CD4-positive, alpha-beta T cell treated with Interleukin-12 subunit alpha and Interleukin-12 subunit beta, for 1 hour (primary cell): ENCODE measurements at places on chromosomes 4 and X.

DNA sequence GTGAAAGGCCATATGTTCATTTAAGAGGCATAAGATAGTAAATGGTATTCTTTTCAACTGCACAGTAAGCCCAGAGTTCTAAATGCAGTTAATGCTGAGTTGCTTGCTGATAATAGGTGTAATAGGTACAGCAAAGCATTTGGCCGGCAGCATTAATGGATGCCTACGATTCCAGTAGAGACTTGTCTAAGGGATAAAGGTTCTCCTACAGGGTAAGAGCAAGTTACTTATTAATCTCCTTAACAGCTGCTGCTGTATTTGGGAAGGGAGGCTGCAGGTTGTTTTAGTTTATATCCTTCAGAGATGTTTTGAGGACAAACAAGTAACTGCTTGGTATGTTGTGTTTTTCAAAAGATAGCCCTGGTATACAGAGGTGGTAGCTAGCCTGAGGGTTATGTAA is 16.8 kb downstream of the TSPAN7 start:
- no peak for DNase-seq

- no peak for DNase-seq
Observed at GRCh38 chr4:8341691-8342090, 72.1 kb downstream of the HTRA3 start.

DNA sequence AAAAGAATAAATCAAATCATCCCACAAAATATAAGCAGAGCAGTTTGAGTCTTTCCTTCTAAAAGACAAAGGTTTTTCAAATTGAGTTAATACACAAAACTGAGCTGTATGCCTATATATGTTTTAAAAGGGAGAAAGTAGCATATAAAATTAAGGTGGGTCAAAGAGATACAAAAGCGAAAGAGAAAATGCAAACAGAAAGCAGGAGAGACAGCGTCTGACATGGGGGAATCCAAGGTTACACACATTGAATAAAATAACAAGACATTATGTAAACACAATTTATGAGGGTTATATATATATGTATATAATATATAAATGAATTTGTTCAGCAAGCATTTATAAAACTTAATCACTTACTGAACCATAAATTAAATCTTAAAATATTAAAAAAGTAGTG is 276.1 kb upstream of the LCORL start:
- DNase-seq: no peak

GRCh38 chrX:24153178-24153795 is 3.8 kb downstream of the ZFX start:
- peak; percentile 17 for DNase-seq

DNA sequence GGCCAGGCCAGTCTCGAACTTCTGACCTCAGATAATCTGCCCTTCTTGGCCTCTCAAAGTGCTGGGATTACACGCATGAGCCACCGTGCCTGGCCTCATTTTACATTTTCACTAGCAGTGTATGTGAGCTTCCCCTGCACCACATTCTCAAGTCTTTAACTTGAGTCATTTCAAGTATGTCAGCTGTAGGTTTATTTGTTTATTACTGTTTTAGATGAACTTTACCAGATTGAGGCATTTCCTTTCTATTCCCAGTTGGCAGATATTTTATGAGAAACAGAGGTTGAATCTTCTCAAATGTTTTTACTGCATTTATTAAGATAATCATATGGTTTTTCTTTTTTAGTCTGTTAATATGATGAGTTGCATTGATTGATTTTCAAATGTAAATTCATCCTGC is 114.6 kb upstream of the SH3RF1 start:
- DNase-seq: no peak

DNA sequence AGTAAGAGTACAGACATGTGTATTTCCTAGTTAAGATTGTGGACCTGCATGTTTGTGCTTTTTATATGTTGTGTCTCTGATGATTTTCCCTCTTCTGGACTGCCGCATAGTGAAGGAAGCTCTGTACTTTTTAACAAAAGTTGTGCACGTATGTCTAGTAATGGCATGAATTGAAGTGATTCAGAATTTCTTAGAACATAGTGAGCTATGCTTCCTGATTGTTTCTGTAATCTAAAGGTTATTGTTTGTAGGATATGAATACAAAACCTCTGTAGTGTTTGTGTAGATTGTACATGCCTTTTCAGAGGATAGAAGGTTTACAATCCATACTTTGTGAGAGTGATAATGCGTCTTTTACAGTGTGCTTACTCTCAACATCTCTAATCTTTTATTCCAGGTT is 37.0 kb upstream of the NUDT6 start:
- DNase-seq: no peak

GRCh38 chr4:144509088-144510015 is 136.6 kb upstream of the HHIP start:
- no peak for DNase-seq

DNA sequence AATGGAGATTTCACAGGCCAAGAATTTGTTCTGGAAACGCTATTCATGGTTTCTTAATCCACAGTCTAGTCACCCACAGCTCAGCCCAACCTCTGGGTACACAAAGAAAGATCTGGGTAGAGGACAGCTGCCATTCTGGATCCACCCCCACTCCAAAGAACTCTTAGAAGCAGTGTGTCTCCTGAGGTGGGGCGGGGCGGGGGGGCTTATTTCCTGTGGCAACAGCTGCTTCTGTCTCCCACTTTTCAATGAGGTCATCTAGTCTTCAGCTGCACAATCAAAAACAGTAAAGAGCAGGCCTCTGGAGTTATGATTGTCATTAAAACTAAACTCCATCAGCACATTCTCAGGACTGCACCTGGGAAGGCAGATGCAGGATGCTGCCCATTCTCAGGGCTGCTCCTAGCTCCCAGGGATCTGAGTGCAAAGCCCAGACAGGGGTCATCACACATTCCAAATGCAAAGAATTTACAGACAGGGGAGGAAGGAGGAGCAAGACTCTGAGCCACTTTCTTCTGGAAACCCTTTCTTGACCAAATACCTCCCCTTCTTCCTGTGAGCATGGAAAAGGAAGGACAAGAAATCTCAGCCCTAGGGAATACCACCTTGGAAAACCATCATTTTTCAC is 207.3 kb downstream of the HS6ST2 start:
- DNase-seq: no peak

DNA sequence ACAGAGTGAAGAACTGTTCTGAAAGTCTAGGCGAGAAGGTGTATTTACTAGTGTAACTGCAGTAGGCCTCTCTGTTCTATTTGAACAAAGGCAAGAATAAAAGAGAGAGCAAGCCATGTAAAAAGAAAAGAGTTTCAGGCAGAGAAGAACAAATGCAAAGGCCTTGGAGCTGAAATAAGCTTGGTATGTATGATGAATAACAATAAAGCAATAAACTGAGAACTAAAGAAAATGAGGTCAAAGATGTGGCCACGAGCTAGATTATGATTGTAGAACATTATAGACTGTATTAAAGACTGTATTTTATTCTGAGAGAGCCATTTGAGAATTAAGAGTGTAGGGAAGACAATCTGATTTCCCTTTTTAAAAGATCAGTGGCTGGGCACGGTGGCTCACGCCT is 160.5 kb downstream of the LRBA start:
- DNase-seq: no peak

DNA sequence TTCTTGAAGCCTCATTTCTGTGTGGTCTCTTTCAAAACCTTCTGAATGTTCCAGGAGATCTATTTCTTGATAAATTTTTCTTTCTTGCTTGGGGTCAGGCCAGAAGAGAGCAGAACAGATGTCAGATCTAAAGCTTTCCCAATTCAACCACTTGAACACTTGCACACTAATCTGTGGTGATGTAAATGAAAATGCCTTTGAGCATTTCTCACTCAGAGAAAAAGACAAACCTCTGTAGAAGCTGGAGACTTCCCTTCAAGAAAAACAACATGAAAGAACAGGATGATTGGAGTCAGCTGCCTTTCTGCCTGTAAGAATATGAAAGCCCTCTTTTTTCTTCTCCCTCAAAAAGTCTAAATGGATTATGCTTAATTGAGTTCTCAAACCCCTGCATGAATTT is 11.2 kb downstream of the IGFBP7 start:
- no peak for DNase-seq

GRCh38 chr4:168274871-168275270 is 43.7 kb downstream of the DDX60 start:
- no peak for DNase-seq

DNA sequence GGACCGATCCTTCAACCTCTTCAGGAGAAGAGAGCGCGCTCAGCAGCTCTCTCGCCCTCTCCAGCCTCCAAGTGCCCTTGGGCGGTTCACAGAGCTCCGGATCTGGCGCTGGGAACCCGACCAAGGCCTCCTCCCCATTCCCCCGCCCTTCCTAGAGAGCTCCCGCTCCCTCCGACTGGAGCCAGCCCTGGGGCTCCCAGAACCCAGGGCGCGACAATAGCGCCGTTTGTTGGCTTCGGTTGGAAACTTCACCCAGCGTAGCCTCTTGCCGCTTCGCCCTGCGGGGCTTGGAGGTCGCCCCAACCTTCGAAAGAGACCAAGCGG is 3.1 kb upstream of the SOX3 start:
- no peak for DNase-seq

- peak; percentile 1 for DNase-seq
Observed at GRCh38 chr4:22099896-22100295, 151.3 kb upstream of the KCNIP4 start.

GRCh38 chrX:101764538-101764937 is 104.9 kb upstream of the ARMCX2 start:
- DNase-seq: no peak

DNA sequence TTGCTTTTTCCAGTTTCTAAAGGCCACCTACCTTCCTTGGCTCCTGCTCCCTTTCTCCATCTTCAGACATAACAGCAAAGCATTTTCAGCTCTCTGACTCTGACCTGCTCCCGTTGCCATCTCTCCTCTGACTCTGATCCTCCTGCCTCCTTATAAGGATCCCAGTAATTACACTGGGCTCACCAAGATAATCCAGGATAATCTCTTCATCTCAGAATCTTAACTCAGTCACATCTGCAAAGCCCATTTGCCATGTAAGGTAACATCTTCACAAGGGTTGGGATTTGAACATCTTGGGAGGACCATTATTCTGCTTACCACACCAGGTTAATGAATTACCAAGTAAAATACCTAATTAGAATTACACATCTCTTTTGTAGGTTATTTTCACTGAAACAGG is 41.3 kb upstream of the MAGED1 start:
- DNase-seq: no peak

GRCh38 chr4:130393642-130394041 is 1297.7 kb downstream of the C4orf33 start:
- no peak for DNase-seq

DNA sequence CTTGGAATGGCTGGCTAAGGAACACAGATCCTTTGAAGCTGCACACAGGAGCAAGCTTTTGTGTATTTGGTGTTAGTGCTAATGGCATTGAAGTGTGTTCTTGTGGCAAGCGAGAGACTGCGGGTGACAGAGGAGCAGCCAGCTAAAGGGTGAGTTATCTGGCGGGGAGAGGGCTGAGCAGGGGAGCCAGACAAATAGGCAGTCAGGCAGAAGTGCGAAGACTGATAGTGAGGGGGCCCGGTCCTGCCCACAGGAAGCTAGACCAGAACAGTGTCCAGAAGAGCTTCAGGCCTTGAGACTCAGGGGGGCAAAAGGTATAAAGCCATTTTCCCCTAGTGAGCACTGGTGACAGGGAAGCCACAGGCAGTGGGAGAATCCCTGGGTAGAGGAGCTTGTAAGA is 49.6 kb upstream of the MAMLD1 start:
- no peak for DNase-seq

DNA sequence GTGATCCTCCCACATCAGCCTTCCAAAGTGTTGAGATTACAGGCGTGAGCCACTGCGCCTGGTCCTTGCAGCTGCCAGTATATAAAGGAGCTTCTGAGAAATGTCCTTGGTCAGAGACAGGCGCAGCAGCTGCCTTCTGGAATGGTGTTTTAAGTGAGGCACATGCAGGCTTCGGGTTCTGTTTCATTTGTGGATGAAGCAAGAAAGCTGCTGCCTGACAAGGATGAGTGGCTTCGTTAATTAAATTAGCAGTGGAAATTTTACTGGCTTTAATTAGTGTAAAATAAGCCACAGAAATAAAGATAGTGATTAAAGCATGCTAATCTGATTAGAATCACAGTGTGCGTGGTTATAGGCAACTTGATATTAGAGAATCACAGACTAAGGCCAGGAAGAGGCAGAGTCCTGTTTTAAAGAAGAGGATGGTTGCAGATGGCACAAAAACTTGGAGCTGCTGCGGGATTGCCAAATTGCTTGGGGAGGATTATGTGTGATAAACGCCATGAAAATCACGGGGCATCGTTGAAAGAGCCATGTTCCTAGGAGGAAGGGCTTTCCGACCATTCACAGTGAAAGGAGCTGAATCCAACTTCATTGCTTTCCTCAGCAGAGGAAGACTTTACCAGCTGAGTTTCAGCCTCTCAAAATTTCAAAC is 348.4 kb upstream of the FAT1 start:
- no peak for DNase-seq

DNA sequence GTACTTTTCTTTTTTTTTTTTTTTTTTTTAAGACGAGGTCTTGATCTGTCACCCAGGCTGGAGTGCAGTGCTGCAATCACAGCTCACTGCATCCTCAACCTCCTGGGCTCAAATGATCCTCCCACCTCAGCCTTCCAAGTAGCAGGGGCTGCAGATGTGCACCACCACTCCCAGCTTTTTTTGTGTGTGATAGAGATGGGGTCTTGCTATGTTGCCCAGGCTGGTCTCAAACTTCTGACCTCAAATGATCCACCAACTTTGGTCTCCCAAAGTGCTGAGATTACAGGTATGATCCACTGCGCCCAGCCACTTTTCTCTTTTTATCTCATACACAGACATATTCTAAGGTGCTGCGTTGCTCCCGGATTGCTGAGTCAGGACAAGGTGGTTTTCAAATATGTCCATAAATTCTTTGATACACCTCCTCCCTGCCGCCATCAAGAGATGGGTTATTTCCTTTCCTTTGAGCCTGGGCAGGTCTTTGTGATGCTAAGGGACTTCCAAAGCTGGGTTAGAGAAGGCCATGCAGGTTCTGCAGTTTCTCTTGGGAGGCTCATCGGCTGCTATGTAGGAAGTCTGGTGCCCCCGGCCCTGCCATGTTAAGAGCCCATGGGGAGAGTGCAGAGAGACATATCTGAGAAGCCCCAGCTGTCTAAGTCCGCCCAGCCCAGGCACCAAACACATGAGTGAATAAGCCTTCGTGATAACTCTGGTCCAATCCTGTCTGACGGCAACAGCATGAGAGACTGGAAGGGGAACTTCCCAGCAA is 8.4 kb upstream of the PLA2G12A start:
- no peak for DNase-seq

- DNase-seq: no peak
Observed at GRCh38 chr4:70674731-70675130, 8.4 kb upstream of the JCHAIN start.

DNA sequence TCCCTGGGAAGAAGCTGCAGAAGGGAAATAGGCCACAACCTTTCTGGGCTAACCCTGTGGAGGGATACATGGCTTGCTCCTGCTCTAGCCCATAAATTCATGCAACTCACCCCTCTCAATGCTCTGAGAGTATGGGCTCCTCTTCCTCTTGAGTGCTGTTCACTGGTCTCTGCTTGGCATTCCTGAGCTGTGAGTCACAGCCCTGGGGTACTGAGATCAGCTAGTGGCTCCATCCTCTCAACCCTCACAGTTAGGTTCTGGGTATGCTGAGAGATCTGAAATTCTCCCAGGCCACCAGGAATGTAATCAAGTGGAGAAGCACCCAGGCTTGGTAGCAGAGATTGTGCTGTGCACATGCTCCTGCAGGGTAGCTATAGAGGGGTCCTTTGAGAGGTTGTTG is 60.6 kb upstream of the SPANXN2 start:
- DNase-seq: no peak

- no peak for DNase-seq
Observed at GRCh38 chr4:70931347-70931746, 29.2 kb downstream of the MOB1B start.
